ENCODE measurements at places on chromosomes 5 and 9.

DNA sequence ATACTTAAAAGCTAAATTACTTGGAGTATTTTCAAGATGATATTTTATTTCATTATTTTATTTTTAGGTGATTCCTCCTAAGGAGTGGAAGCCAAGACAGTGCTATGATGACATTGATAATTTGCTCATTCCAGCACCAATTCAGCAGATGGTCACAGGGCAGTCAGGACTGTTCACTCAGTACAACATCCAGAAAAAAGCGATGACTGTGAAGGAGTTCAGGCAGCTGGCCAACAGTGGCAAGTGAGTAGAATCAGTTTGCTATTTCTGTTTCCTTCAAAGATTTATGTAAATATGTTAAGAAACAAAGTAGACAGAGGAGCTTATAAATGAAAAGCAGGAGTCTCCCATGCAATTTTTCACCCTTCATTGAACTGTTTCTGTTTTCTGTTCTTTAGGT lies 47.8 kb downstream of the KDM4C start:
- no peak for DNase-seq

DNA sequence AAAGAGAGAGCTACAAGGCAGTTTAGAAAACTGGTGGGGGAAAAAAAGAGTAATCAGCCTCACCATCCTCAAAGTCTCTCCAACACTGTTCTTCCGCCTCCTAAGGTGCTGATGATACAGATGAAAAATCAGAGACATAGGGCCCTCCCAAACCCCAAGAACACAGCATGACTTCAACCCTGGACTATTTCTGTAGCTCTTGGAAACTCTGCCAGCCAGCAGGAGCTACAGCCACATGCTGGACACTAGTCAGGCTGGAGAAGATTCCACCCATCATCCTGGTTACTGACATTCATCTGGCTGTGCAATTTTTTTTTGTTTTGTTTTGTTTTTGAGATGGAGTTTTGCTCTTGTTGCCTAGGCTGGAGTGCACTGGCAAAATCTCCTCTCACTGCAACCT lies 42.4 kb downstream of the OXCT1 start:
- DNase-seq = no peak

- DNase-seq = no peak
Observed at GRCh38 chr5:16777432-16777831, 158.7 kb downstream of the MYO10 start.

DNA sequence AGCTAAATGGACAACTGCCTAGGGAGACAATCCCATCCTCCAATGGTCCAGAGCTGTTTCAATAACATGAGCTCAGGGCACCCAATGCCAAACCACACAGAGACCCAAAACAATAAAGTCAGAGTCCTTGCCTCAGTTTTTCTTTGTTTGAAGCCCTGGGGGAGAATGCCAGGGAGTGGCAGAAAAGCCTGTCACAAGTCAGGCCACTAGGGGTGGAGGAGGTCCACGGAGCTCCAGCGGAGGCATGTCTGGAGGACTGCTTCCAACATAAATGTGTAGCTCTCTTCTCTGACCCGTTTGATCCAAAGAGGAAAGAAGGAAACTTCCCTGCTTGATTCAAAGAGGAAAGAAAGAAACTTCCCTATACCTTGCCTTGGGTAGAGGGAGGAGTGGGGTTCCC lies 175.3 kb downstream of the HSPA4 start:
- DNase-seq = no peak

- no peak for DNase-seq
Observed at GRCh38 chr5:10596886-10597451, 33.1 kb downstream of the ANKRD33B start.

DNA sequence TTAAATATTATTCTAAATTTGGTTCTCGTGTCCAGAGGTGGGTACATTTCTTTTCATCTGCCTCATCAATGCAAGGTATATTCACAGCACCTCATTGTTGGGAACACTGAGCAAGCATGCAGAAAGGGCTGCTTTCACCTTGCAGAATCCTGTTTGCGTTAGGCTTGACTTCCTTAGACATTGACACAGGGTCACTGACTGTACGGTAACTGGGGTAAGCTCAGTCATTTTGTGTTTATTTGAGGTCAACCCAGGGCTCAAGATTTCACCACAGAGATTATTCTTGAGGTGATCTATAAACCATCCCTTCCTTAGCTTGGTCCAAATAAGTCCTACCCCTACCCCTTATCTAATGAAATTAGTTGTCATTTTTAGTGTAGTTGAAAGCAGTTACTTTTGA lies 1.7 kb upstream of the PTPDC1 start:
- DNase-seq = no peak

DNA sequence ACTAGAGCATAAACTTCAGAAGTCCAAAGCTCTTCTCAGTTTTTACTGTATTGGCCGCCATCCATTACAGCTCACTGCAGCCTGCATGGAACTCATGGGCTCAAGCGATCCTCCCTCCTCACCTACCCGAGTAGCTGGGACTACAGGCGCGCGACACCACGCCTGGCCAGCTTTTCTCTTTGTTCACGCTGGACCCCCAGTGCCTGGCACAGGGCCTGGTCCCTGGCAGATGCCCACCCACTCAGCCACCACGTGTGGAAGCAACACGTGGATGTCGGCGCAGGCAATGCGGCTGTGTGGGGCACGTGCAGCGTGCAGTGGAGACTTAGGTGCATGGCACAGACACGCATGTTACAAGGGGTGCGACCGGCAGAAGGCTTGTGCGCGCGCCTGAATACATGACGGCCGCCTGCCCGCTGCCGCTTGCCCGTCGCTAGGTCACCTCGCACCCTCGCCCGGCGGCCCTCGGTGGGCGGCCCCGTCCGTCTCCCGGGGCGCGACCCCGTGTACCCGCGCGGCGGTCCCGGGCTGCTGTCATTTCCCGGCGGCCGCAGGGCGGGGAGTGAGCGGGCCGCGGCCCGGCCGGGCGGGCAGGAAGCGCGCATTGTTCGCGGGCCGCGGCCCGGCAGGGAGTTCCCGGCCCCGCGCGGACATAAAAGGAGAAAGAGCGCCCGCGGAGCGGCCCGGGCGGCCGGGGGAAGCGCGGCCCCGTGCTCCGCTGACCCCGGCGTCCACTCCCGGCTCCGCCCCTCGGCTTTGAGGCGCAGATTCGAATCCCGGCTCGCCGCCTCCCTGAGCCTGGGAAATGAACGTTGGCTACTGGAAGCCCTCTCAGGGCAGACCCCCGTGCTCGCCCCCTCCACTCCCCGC lies 24.1 kb upstream of the PTGS1 start:
- DNase-seq = no peak

- no peak for DNase-seq
Observed at GRCh38 chr5:140398379-140398811, 3.2 kb upstream of the ANKHD1 start.

- DNase-seq = no peak
Observed at GRCh38 chr5:143976055-143976454, 164.1 kb downstream of the HMHB1 start.

DNA sequence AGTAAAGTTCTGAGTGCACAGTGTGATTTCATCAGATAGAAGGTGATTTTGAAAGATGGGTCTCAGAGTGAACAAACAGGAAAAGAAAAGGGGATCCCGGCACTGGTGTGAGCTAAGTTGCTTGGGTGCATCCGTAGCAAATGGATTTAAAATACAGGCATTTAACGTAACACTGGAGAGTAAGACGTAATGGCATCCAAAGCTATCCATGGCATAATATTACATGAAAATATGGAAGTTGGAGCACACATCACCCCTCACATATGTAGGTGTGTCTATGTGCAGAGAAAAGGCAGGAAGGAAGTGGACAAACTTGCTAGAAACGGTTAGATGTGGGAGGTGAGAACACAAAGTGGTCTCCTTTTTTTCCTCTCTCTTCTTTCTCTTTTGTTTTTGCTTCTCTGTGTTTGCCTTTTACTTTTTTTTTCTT lies 38.2 kb upstream of the SEMA4D start:
- no peak for DNase-seq

- no peak for DNase-seq
Observed at GRCh38 chr9:2637390-2637789, 15.8 kb downstream of the VLDLR start.

- no peak for DNase-seq
Observed at GRCh38 chr5:64201996-64202395, 36.4 kb downstream of the RNF180 start.

DNA sequence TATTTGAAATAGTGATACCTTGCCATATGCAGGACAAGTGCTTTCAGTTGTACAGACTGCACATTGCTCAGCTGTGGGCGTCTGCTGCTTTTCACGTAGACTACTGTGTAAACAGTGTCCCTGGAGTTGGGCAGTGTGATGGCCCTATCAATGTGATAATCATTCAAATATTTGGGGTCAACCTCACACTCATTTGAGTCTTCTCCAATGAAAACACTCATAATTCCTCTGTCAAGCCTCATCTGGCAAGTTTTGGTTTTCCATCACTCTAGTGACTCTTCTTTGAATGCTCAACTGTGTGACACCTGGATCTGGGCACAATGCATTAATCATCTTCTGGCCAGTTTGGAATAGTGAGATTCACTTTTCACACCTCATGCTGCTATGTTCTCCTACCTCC lies 64.4 kb downstream of the UGCG start:
- DNase-seq = no peak

GRCh38 chr9:117903453-117903852 lies 199.2 kb downstream of the TLR4 start:
- no peak for DNase-seq

DNA sequence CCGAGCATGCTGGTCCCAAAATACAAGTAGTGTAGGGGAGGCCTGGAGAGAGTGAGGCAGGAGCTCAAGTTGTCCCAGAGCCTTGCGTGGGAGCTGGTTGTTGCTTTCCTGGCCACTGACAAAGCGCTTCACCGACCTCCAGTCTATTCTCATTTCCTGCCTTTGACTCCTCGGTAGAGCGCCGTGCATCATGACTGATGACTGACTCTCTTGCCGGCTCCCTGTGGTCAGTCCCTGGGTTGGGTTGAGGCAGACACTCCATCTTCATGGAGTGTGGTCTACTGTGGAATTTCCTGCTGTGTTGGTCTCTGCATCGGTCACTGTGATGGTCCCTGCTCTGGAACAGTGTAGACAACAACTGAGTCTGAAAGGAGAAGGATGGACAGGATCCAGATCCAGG lies 175.1 kb upstream of the S1PR3 start:
- DNase-seq = no peak

DNA sequence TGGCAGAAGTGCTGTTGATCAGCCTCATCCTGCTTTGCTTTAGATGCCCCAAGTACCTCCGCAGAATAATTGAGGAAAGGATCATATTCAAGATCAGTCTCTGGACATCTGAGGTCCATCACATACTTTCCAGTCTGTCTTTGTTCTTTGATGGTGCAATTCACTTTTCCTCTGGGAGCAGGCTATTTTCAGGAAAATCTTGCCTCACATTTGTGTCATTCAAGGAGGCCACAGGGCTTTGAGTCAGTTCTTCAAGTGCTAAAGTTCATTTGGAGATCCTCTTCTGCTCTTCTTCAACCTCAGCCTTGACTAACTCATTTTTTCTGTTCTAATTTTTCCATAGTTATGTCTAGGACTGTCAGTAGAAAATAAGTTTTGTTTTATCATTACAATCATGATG lies 18.6 kb downstream of the EQTN start:
- no peak for DNase-seq

DNA sequence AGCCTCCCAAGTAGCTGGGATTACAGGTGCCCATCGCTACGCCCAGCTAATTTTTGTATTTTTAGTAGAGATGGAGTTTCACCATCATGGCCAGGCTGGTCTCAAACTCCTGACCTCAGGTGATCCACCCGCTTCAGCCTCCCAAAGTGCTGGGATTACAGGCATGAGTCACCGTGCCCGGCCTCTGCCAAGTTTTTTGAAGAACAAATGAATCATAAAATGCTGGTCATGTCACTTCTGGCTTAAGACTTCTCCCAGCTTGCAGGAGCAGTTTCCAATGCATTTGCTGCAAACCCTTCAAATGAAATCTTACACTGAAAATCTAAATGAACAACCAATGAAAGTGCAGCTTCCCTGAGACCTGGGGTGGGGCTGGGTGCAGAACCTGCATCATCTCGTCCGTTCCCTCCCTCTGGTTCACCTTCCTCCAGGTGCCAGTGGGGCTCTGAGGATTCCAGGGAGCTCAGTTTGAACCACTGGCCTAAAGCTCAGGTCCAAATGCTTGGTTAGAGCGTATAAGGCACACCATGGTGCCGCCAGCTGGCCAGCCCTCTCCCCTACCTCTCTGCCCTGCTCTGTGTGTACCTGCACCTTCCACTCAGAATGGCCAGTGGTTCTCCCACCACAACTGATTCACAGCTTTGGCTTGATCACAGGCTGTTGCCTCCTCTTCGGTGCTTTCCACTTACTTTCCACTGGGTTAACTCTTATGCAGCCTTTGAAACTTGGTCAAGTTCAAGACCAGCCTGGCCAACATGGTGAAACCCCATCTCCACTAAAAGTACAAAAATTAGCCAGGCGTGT lies 39.8 kb upstream of the FUBP3 start:
- DNase-seq = no peak

- DNase-seq = no peak
Observed at GRCh38 chr5:52751137-52751536, 36.6 kb upstream of the ITGA1 start.

- DNase-seq = no peak
Observed at GRCh38 chr9:98763986-98764745, 32.2 kb downstream of the ANKS6 start.

DNA sequence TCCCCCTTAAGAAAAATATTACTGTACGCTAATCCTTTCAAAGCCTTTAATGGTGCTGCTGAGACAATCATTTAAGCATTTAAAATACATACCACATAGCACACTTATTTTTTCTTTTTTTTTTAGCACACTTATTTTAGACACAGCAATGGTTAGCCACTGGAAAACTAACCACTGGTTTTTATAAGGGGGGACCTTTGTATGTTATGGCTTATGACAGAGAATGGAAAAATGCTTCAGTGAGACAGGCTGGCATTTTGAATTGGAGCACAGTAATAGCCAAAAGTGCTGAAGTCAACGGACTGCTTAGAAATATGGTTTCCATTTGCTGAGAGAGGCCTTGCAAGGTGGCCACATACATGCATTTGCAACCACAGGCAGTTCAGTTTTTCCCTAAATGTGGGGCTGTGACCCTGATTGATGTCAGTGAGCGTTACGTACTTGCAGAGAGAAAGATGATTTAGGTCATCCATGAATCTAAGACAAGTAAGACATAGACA lies 28.5 kb downstream of the AOPEP start:
- DNase-seq = no peak

DNA sequence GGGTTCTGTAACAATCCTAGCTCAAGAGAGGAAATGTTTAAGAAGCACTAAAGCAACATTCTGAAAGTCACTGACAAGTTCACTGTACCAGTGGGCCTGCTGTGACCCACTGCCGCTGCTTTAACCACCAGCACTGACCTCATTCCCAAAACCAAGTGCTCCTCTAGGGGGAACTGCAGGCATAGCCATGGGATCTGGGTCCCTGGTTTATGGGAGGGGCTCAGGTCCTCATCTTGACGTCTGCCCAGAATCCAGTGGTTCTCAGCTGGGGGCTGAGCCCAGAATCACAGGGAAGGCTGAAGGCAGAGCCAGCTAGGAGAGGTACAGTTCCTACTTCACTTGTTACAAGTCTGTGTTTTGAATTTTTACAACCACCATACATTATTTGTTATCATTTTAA lies 36.1 kb upstream of the SLC2A8 start:
- no peak for DNase-seq

Measured in cortex of kidney (tissue), 1 donor.